Stimulated activated CD8-positive, alpha-beta memory T cell treated with anti-CD3 and anti-CD28 coated beads, Interleukin-2, amount 100 ng/mL, for 48 hours (primary cell): ENCODE measurements at places on chromosomes 2 and 18.
A peak's percentile ranks its signal among the peaks of the same experiment; 100 is the strongest.

DNA sequence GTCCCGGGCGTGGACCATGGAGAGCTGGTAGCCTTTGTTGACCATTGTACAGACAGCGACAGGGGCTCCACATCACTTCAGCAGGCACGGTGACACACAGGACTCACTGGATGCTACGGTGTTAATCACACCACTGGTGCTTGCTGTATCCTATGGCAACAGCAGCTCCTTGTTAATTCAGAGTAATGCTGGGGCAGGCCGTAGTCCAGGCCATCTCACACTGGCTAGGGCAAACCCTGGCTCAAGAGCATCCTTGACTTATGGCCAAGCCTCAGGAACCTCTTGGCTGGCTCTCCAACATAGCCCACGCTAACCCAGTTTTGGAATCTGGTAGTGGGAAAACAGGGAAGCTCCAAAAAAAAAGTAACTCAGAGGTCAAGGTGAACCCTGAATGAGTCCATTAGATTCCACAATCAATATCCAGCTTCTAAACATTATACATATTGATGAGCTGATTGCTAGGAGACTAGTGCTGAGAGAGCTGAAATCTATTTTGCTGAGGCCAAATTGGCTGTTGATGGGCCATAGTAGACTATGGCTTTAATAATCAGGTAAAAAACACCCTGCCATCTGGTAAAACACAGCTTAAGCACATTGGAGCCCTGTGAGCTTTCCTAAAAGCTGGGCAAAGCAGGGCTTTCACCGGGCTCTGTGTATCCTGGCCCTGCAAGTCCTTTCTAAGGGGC is 253.6 kb downstream of the PRKCE start:
- DNase-seq = no peak

- DNase-seq = no peak
Observed at GRCh38 chr2:8472545-8473323, 209.1 kb upstream of the ID2 start.

GRCh38 chr2:163970058-163970813 is 234.4 kb upstream of the FIGN start:
- no peak for DNase-seq

DNA sequence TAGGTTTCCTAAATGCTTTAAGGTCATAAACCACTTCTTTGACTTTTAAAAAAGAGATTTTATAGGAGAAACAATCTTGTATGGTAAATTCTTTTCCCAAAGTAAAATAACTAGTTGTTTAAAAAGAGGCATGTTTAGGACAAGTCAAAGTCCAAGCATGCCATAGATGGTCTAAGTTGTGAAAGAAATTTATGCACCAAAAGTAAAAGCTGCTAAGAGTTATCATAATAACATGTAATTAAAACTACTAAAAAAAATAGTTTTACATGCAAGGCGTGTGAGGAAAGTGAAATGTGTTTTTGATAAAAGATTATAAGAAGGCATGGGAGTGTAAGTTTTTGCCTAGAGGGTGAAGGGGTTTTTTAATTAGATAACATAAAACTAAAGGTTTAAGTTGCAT is 22.5 kb downstream of the FAM210A start:
- DNase-seq = no peak

DNA sequence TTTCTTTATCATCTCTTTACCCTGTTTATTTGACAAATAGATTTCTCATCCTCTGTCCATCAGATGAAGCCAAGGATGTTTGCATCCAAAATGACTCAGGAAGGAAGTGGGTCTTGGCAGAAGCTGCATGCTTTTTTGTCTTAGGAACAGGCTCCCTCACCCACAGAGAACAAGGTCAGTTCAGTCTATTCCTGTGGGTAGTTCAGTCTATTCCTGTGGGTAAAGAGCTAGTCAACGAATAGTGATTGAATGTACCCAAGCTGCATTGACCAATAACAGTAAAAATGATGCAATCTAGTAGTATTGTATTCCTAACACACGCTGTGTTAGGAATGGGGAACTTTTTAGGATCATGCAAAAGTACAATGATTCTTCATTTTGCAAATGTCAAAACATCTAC is 290.8 kb upstream of the TANK start:
- DNase-seq = no peak

- DNase-seq = no peak
Observed at GRCh38 chr2:38180754-38181153, 104.8 kb upstream of the CYP1B1 start.

- DNase-seq = no peak
Observed at GRCh38 chr2:3692375-3692774, 11.0 kb upstream of the DCDC2C start.

DNA sequence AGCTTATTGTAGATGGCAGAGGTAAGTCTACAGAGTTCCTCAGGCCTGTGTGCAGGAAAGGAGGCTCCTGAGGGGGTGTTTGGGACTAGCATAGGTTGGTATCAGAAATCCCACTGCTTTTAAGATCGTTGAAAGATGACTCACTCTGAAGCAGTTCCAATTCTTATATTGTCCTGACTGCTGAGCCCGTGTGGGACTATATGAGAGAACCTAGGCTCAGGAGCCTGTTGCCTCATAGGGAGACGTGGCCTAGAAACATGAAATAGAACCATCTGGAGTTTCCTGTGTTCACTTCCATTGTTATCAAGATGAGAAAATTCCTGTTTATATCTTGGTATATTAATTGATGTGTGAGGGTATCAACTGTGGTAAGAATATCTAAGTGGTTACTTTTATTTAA is 5.7 kb downstream of the CCT7 start:
- no peak for DNase-seq

GRCh38 chr2:219109471-219109870 is 48.8 kb upstream of the IHH start:
- DNase-seq = peak; percentile 24

DNA sequence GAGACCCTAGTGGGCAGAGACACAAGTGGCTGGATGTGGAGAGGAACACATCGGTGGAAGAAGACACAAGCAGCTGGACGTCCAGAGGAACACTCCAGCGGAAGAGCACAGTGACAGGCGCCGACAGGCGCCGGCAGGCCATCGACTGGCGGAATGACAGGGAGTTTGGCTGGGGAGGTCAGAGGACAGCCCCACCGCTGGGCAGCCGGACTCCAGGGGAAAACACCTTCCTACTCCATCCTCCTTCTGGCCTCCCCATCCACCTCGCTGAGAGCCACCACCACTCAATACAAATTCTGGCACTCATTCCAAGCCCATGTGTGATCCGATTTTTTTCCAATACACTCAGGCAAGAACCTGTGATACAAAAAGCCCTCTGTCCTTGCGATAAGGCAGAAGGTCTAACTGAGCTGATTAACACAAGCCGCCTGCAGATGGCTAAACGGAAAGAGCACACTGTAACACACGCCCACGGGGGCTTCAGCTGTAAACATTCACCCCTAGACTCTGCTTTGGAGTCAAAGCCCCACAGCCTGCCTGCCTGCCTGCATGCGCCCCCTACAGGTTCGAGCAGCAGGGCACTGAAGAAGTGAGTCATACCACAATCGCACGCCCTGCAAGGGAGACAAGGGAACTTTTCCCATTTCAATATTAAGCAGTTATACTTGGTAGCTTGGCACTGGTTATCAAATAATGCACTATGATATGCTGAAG is 50.2 kb upstream of the LRP1B start:
- no peak for DNase-seq

DNA sequence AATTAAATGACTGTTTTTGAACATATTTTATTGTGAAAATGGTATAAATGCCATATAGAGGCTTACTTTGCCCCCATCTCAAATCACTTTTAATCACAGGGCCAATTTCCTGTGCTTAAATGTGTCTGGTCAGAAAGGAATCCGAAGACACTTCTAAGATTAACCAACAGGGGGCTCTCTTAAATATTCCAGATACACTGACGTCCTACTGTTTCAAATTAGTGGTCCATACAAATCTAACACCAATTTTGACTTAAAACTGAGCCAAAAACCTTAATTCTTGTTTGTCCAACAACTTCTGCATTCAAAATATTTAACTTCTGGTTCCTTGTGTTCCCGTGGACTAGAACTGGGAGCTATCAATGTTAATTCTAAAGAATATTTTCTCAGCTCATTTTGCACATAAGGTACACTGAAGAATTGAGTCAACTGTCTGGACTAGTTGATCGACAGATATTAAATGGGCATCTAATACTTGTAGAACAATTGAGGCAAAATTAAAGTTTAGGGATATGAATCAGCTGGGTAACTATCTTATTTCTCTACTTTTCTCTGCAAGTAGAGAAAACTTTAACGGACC is 557.5 kb downstream of the ARHGAP15 start:
- no peak for DNase-seq
